NCI-H187 treated with DMSO at 0.1 percent for 48 hours (cell line): ENCODE measurements at places on chromosomes 13 and 19.

GRCh38 chr13:72911981-72912380 lies 130.0 kb downstream of the PIBF1 start:
- no peak for DNase-seq

DNA sequence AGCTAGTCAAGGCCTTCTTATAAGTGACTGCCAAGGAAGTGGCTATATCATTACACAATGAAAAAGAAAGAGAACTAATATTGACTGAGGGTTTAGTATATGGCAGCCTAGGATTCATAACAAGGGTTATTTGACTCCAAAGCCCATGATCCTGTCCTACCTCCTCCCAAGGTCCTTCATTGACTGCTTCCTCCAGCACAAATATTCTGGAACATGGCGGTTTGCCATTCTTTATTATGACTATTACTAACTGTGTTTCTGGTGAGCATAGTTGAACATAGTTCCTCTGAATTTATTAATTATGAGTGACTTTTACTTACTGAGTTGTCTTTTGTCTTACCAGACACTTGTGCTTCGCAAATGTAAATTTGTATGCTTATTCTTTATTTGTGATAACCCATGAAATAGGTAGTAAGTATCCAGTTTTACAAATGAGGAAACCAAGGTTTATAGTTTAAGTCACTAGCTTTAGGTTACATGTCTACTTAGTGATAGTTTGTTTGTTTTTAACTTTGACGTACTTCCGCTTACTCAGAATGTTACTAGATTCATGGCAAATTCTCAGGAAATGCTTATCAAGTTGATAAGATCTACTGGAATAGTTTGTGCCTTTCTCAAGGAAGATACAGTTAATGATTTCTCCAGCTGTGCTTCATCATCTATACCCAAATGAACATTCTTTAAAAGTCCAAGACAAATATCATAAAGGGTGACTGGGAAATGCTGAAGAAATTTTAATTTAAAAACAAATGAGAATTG lies 15.5 kb upstream of the DCLK1 start:
- DNase-seq, result no peak

DNA sequence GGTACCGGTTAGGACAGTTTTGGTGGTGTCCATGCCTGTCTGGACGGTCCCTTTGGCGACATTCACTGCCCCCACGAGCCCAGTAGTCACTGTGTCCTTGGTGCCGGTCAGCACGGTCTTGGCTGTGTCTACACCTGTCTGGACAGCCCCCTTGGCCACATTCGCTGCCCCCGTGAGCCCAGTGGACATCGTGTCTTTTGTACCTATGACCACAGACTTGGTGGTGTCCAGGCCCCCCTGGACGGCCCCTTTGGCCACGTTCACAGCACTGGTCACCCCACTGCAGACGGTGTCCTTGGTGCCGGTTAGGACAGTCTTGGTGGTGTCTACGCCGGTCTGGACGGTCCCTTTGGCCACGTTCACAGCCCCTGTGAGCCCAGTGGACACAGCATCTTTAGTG lies 6.2 kb downstream of the PLIN4 start:
- no peak for DNase-seq

DNA sequence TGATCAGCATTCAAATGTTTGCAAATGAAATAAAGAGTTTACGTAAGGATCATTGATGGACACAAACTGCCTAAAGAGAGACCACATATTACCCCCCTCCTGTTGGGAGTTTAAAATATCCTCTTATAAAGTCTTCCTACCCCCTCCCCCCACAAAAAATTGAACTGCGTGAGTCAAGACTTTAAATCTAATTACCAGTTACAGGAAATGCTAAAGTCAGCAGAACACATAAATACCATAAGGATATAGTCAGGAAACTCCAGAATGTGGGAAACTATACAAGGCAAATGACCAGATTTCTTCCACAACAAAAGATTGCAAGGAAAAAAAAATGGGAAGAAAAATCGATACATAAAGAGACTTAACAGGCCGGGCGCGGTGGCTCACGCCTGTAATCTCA lies 44.4 kb upstream of the FARP1 start:
- DNase-seq, result no peak

GRCh38 chr13:79270859-79271258 lies 135.2 kb downstream of the RBM26 start:
- no peak for DNase-seq

DNA sequence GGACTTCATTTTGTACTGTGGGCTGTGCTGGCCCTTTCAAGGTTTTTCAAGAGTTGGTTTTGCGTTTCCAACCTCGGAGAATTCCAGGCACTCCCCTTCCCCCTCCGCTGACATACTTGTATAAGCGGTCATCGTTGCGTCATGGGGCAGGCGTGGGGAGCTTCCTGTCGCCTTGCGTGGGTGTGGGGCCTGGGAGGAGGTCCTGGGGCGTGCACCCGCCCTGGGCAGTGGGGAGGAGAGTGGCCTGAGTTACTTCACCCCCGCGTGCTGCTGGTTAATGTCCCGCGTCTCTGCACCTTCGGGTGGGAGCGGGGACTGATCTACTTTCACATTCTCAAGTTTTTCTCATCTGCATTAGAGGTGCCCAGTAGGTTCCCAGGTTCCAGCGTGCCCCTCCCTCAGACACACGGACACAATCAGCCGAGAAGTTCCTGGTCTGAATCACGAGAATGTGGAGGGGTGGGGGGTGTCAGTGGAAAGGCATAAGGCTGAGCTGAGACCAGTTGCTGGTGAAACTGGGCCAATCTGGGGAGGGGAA lies 4.1 kb downstream of the IER2 start:
- no peak for DNase-seq

DNA sequence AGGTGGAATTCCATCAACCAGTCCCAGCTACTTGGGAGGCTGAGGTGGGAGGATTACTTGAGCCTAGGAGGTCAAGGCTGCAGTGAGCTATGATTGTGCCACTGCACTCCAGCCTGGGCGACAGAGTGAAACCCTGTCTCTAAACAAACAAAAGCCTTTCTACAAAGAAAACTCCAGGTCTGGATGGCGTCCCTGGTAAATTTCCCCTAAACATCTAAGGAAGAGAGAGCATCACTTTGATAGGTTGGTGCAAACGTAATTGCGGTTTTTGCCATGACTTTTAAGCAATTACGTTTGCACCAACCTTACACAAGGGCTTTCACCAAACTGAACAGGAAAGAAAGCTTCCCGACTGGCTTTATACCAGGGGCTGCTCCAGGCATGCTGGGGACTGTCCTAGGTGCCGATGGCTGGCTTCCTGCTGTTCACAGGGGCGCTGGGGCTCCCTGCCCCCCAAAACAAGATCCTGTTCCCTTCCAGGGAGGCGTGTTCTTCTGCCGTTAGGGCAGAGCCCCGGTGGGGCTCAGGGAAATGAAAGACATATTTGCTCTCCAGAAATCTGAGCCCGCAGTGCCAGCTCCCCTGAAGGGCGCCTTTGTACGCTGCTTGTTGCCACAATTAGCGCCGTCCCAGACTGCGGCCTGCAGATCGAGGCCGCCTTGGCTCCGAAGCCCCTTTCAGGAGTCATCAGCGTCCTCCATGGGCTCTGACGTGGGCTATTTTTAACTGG lies 38.7 kb upstream of the KLF2 start:
- no peak for DNase-seq

DNA sequence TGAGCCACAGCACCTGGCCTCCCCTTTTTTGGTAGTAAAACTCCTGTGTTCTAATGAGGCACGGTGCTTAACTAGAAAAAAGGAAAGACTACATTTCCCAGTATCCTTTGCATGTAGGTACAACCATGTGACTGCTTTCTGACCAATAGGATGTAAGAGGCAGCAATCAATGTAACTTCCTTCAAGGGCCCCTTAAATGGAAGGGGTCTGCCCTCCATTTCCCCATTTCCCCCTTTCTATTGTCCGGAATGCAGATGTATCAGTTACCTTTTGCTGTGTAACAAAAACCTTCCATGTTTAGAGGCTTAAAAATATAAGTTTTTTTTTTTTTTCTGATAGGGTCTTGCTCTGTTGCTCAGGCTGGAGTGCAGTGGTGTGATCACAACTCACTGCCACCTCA lies 2.2 kb downstream of the GPR32 start:
- no peak for DNase-seq

GRCh38 chr13:93341517-93341916 lies 114.9 kb downstream of the GPC6 start:
- DNase-seq, result no peak

GRCh38 chr13:40477623-40478608 lies 188.5 kb downstream of the FOXO1 start:
- DNase-seq, result no peak

DNA sequence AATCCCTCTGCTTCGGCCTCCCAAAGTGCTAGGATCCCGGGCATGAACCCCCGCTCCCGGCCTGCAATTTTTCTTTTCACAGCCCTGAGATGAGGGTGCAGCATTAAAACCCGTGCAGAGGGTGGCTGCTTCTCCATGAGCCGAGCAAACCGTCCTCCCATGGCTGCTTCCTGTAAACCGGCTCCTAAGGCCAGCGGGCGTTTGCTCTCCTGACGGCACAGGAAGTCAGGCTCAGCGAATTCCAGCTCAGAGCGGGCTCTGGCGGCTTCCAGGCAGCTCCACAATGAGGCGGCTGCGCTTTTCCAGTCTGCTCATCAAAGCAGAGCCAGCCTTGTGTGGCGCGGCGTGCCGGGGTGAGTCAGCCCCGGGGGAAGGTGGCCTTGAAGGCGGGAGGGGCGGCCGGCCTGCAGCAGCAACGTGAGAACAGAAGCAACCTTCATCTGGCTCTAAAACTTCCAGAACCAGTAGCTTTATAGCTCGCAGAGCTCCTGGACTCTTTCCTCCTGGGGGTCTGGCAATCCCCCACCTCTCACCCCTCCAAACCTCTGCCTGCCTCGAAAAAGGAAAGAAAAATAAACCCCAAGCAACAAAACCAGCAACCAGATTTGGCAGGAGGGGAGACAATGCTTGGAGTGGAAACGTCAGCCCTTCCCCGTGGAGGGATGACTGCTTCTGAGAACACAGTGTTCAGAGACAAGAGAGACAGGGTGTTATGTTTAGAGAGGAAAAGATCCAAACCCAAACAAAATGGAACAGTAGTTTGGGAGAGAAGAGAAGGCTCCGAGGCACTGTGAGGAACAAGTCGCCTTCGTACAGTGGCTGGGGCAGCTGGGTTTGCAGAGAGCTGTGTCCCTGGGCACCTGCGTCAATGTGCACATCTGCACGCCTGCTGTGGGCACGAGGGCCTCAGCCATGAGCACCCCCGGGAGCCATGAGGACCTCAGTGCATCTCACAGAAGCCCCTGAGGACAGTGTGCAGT lies 67.8 kb downstream of the GADD45B start:
- no peak for DNase-seq
